ENCODE measurements at places on chromosomes 3 and 15.

DNA sequence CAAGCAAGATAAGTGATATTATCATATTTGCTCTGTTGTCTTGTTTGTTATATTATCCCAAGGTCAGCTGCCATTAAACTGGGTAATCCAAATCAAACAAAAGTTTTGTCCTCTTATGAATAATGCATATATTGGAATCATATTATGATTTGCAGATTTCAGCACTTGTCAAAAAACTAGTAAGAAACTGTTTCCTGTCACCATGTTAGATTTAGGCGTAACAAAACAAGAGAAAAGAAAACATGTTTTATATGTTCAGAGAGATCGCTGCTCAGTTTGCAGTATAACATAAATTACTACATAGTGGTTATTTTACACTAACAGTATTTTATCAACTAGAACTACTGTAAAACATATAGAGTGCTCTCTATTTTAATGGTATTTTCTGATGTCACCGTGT, 123.4 kb upstream of the ICE2 start:
- no peak for DNase-seq

DNA sequence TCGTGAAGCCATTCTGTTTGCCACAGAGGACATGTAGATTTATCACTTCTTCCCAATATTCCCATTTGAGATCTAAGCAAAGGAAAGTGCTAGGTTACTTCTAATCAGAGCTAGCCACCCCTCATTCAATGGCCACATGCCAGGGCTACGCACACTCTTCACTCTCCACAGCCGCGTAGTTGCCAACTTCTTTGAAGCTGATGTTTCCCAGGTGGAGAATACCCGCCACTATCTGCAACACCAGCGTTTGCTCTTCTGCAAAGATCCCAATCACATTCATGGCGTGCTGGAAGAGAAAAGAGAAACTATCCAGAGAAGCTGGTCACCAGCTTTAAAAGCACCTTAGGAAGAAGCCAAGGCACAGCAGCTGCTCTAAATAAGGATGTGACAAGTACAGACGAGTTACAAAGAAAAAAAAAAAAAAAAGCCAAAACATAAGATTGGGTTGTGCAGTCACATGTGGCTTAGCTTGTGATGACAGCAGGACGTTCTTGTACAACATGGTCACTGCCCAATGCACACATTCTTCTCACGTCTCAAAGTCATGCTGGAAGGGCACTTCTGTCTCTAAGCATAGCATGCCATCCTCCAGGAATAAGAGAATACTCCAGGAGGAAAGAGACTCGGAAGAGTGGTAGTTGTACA, 16.4 kb downstream of the LDHAL6B start:
- DNase-seq = no peak

- no peak for DNase-seq
Observed at GRCh38 chr3:36558961-36559360, 178.7 kb downstream of the STAC start.

DNA sequence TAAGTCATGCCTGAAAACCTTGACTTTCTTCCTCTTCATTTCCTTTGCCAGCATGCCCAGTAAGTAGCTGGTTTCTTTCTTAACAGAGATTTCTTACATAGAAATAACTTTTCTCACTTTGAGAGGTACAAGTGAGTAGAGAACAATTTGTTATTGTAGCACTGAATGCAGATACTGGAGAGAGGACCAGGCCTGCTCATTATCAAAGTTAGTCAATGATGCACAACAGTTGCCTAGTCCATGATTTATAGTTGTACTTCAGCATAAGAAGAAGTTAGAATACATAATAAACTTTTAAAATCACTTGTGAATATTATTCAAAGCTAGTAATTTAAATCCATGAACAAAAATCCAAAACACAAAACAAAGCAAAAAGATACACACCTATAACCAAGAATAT, 213.0 kb downstream of the PCCB start:
- no peak for DNase-seq

DNA sequence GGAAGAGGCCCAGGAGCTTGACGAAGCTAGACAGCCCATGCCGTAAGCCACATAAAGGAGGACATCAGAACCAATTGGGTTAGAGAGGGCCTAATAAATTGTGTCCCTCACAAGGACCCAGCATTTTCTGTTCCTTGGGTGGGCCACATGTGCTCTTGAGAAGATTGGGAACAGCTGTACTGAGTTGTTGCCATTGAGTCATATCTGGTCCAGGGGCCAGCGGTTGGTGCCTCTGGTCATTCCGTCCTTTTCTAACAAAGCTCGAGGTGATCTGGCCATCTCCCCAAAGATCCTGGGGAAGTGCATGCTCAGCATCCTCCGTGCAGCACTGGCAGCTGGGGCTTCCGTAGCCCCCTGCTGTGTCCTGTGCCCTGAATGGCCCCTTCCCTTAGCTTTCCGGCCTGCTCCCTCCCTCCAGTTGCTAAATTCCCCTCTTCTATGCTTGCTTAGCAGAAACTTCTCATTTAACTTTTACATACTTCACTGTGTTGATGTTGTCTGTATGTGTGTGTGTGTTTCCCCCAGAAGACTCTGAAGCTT, 73.0 kb downstream of the EEFSEC start:
- DNase-seq = no peak
